ENCODE measurements at places on chromosomes 6 and 20.

DNA sequence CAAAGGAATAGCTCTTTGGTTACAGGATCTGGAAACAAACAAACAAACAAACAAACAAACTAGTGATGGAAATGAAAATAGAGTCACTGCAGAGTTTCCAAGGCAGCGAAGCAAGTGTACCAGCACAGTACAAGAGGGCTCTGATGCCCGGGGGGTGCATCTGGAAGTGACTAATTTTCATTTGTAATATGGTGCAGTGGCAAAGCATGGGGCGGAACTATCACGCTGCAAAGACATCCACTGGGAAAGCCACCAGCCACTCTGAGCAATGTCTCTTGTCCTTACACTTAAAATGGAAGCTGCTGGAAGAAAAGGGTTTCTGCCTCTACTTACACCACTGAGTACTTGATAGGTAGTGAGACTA, 44.4 kb upstream of the NEDD9 start:
- DNase-seq = no peak

- no peak for DNase-seq
These were observed 11.2 kb downstream of the SIRPB2 start for GRCh38 chr20:1479831-1480595.

DNA sequence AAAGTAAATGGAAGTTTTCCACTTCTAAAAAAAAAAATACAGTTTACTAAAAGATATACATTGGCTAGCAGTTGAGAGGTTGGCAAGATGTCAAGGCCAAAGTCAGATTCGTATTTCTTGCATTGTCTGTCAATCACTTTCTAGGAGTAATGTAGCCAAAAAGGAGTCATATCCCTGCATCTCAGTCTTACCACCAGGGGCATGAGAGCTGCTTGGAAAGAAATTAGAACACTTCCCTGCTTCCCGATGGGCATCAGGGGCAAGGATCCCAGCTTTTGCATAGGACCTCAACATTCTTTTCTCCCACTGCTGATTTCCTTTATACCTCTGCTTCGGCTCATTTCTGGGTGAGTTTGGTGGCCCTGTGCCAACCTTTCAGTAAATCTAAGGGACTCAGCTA, 581.0 kb upstream of the MAP3K7 start:
- no peak for DNase-seq

GRCh38 chr20:13863244-13863643, 78.4 kb downstream of the NDUFAF5 start:
- no peak for DNase-seq

DNA sequence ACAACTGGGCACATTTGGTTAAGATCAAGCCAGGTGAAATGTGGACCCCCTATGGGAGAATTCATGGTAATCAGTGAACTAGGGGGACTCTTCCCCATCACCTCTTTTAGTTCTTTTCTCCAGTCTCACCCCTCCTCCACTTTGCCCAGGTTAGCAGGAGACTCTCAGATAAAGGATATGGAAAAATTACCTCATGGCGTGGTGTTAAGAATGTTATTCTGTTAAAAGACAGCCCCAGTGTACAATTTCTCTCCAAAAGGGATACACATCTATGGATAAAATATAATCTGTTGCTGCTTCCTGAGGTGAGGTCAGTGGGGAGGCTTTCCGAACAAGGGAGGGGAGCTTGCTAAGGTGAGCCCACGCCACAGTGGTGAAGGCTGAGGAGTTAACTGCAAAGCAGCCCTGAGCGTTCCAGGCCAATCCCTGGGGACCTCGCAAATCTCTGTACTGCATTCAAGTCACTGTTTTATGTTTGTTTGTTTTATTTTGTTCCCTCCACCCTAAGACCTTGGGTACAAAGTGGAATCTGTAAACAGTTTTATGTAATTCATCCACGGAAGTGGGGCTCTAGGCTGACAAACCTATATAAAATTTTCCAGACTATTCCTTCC, 52.0 kb downstream of the ADGRF1 start:
- no peak for DNase-seq

GRCh38 chr6:152723398-152723797, 25.7 kb downstream of the MYCT1 start:
- DNase-seq = no peak

- no peak for DNase-seq
These were observed 17.0 kb downstream of the RPS6KA2 start for GRCh38 chr6:166610069-166610468.

GRCh38 chr6:157541618-157542413, 160.8 kb downstream of the ZDHHC14 start:
- DNase-seq = no peak

- no peak for DNase-seq
These were observed 477.3 kb downstream of the UTRN start for GRCh38 chr6:144762469-144762868.

DNA sequence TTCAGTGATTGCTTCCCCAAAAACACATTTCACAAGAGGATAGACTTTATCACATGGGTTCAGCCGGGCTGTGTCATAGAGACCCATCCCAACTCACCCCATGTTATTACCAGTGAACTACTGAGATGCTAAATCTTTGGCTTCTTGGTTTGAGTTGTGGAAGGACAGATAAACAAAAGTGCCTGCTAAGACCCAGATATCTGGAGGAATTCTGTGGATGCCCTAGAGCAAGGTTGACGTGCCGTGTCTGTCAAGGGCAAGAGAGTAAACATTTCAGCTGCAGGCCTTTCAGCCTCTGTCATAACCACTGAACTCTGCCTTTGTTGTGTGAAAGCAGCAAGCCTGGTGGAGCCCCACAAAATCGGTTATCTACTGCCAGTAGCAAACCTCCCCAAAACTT, 11.2 kb upstream of the THBD start:
- DNase-seq = no peak

GRCh38 chr20:44406572-44407137, 51.2 kb downstream of the HNF4A start:
- no peak for DNase-seq

- no peak for DNase-seq
These were observed 75.8 kb downstream of the EFHC1 start for GRCh38 chr6:52495922-52496321.

- DNase-seq = no peak
These were observed 398.8 kb downstream of the ESR1 start for GRCh38 chr6:152206072-152206818.

GRCh38 chr6:20892365-20892764, 358.1 kb downstream of the CDKAL1 start:
- no peak for DNase-seq

DNA sequence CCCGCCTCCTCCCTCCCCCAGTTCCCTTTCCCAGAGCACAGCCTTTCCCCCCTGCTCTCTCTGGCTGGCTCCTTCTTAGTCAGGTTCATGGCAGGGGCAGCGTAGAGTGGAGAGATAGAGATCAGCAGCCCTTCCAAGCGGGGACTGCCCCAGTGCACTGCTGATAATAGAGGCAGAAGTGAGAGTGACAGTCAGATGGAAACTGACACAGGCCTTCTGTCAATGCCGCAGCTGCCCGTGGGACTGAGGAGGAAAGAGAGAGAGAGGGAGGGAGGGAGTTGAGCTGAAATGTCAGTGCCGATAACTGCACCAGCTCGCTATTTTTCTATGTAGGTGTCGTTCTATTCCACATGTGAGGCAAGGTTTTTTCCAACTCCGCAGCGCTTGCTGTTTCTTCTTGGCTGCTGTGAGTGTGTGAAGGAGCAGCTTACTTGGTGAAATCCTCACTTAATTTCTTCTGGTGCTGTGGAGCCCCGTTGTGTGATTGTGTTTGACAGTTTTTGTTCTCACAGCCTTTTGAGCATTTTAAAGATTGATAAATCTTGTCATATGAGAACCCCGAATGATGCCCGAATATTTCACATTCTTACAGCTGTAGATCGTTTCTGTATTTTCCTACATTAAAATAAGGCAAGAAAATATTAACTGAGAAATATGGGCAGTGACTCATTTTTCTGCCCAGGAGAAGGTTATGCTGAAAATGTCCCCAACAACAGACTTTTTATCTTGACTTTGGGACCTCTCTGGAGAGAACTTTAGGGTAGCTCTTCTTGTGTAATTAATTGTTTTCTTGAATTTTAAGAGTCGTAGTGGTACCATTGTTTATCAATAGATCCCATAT, 386.4 kb upstream of the MMS22L start:
- no peak for DNase-seq

DNA sequence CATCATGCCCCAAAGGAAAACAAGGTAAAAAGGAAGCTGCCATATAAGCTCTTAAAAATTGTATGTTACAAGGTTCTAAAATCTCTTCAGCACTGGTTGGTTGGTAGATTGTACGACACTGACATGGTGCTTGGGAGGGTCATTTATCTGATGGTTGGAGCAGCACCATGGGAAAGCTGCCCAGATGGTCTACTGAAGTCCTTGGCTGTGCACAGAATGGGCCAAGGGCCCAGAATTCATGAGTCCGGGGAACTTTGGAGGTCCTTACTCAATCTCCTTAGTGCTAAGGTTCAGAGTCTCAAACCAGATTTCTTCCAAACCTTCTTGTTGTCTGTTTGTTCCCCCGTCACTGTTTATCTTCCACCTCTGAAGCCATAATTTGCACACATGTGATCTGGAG, 314.4 kb downstream of the ESR1 start:
- DNase-seq = no peak

- peak; percentile 19 for DNase-seq
These were observed 16.7 kb upstream of the TBC1D20 start for GRCh38 chr20:478949-479429.

- DNase-seq = no peak
These were observed 139.1 kb downstream of the ARID1B start for GRCh38 chr6:156916130-156916801.

DNA sequence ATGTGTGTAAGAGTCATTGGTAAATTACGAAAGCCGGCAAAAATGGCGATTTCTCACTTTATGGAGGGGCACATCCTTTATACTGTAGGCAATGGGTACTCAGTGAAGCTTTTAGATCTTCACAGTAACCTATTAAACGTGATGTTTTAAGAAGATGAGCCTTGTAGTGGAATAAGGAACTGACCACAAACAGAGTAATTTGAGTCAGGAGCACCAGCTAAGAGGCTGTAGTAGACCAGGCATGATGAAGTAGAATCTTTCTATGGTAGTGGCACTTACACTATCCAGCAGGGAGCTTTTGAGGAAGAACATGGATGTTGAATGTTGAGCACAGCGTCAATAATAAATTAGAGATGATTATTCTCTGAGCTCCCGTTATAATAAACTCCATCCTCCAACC, 65.9 kb downstream of the HIVEP2 start:
- DNase-seq = no peak

DNA sequence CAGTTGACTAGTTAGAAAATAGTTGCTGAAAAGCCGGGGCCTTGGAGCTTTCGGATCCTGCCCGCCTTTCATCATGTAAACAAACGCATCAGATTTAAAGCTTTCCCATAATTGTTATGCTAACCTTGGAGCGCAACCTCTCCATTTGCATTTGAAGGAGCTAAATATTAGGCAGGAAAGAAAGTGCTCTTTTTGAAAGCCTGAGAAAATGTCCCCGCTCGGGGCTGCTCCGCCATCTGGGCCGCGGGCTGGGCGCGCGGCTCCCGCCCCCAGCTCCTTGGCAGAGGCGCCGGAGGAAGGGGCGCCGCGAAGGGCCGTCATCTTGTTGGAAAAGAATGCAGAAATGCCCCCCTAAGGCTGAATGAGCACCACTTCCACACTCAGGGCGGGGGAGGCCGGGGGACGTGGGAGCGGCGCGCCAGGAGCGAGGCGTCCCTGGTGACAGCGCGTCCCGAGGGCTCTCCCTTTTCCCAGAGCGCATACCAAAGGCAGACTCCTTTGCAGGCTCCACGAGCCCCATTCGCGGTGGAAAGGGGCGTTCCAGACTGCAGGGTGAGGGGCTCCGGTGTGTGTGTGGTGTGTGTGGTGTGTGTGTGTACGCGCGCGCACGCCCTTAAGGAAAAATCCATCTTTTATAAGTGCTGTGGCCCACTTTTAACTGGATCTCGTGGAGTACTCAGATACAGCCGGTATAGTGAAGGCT, 145.6 kb upstream of the ID4 start:
- no peak for DNase-seq

- no peak for DNase-seq
These were observed 897.8 kb downstream of the EPHA7 start for GRCh38 chr6:92521553-92521952.

GRCh38 chr6:109461733-109462526, 6.4 kb upstream of the MICAL1 start:
- no peak for DNase-seq

- no peak for DNase-seq
These were observed 309.2 kb downstream of the CDC5L start for GRCh38 chr6:44696686-44697085.

DNA sequence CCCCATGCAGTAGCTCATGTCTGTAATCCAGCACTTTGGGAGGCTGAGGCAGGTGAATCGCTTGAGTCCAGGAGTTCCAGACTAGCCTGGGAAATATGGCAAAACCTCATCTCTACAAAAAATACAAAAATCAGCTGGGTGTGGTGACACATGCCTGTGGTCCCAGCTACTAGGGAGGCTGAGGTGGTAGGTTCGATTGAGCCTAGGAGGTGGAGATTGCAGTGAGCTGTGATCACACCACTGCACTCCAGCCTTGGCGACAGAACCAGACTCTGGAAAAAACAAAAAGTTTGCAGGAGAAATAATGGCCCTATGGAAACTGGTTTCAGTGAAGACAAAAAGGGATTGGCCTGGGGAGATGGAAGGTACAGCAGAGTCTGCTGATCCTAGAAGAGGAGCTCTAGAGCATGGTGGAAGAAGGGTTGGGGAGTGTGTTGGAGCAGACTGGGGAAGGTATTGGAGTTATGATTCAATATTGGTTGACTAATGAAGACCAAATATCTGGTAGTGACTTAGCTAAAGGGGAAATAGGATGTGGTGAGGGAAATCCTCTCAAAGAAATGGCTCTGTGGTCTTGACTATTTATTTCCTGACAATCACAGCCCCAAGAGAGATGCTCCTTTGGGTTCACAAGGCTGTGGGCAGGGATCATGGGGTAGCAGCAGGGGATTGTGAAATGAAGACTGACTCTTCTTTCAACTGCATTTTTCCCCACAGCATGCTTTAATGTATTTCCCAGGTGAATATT, 281.9 kb downstream of the UTRN start:
- no peak for DNase-seq

- no peak for DNase-seq
These were observed 320.2 kb downstream of the BTBD9 start for GRCh38 chr6:38319256-38320212.

All from NCI-H1417 treated with DMSO at 0.1 percent for 48 hours (cell line).